ENCODE measurements at places on chromosomes 7 and 10. TPM values are rescaled to one million over a fixed set of nuclear protein-coding genes. Genes with fewer than 3 reads are reported as not detected.

DNA sequence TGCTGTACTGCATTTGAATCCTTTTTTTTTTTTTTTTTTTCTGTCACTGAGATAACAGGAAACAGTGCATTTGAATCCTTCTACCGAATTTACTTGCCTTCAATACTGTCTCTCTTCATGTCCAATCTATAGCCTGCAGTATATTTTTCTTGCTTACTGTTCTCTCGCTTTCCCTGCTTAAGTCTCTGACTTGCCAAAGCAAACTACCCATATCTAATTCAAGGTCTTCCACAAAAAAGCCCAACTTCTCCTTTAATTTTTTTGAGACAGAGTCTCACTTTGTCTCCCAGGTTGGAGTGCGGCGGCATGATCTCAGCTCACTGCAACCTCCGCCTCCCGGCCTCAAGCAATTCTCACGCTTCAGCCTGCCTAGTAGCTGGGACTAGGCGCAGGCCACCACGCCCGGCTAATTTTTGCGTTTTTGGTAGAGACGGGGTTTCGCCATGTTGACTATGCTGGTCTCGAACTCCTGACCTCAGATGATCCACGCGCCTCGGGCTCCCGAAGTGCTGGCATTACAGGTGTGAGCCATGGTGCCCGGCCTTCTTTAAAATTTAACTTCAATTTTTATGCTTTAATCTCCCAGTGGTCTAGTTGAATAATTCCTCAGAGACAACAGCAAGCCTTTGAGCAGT, 882 bp downstream of the PDCD11 start:
- H3K4me1 ChIP-seq, result peaks cover 33% of the 10 kb centered on the region
- no peak for DNase-seq
- H3K27ac ChIP-seq, result peak overlapping the region; percentile 87

- H3K4me3 ChIP-seq, result no peak overlapping the region
- H3K36me3 ChIP-seq, result no peaks in the 10 kb centered on the region
- no peaks in the 10 kb centered on the region for H3K27me3 ChIP-seq
- no peaks in the 10 kb centered on the region for H3K4me1 ChIP-seq
- no peak for DNase-seq
- H3K27ac ChIP-seq, result no peak overlapping the region
These were observed 135.5 kb downstream of the USP6NL start for GRCh38 chr10:11475831-11476434.

SOSTDC1 gene
- not detected for total RNA-seq

DNA sequence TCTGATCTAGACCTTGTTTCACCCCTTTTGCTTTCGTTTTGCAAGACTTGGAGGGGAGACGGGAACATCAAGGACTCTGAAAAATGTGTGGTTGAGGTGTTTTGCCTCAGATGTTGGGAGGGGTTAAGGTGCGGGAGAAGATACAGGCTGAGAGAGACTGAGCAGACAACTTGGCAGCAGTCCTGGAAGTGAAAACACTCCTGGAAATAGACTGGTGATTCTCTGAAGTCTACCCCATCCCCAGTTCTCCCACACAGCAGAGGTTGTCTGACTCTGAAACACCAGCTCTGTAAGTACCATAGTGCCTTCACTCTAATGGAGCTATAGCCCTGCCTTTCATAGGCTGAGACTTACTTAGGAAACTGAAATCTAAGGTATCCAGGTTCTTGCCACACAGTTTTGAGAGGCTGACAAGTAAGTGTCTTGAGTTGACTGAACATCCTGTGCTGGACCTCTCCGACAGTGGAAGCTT, 152.5 kb downstream of the PPP1R9A start:
- H3K4me3 ChIP-seq, result no peak overlapping the region
- H3K27me3 ChIP-seq, result no peaks in the 10 kb centered on the region
- H3K27ac ChIP-seq, result no peak overlapping the region
- no peak for DNase-seq

GRCh38 chr7:141102436-141102835, 28.6 kb downstream of the TMEM178B start:
- no peaks in the 10 kb centered on the region for H3K36me3 ChIP-seq
- no peak overlapping the region for H3K27ac ChIP-seq
- no peaks in the 10 kb centered on the region for H3K4me1 ChIP-seq
- no peaks in the 10 kb centered on the region for H3K27me3 ChIP-seq
- DNase-seq, result no peak
- H3K4me3 ChIP-seq, result no peak overlapping the region
